ENCODE measurements at places on chromosomes 4 and X.

- DNase-seq: no peak
Observed at GRCh38 chr4:105644257-105644656, 64.2 kb downstream of the INTS12 start.

DNA sequence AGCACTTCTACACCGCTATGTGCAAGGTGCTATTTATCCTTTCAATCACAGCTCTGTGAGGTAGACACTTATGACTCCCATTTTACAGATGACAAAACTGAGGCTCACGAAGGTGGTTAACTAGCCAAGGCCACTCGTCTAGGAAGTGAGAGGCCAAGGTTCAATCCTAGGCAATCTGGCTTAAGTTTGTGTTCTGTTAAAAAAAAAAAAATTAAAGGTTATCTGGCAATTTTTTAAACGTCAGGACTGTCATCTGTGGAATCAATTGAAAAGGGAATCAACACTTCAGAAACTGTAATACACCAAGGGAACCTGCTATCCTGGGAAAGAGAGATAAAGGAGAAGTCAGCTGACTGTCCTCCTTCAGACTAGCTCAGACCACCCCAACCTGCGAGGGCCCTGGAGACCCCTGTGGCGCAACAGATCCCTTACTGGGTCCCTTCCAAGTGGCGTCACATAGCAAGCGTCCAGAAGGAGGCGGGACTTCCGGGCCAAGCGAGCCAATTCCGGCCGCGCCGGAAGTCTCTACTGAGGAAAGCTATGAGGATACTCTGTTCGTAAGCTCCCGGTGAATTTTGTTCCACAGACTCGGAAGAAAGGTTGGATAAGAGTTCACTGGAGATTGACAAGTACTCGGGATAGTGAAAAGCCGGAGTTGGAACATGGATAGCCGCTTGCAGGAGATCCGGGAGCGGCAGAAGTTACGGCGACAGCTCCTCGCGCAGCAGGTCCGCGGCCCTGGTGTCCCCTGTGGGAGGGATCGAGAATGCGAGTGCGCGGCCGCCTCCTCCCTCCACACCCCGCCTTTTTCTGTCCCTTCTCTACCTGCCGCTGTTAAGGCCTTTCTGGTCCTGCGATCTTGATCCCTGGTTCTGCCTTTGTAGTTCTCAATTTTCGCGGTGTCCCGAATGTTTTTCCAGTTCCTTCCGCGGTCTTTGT is at the start of gene METTL14:
TSS of gene METTL14 (plus strand) at position 520 of the 939 bp plus-strand sequence. CDS start at position 663, 143 bp downstream.
- peak; percentile 79 for DNase-seq

- no peak for DNase-seq
Observed at GRCh38 chr4:84681486-84682274, 98.8 kb downstream of the CDS1 start.

DNA sequence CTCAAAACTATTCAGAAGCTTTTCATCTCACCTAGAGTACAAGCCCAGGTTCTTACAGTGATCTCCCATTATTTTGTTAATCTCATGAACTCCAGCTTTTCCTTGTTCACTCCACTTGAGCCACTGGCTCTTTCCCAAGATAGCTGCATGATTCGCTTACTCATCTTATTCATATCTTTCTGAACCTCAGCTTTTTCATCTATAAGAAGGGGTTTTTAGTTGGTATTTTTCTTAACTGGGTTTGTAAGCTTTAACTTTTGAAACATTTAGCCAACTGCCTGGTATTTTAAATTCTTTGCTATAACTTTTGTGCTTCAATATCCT is 24.0 kb downstream of the GIMD1 start:
- DNase-seq: no peak

DNA sequence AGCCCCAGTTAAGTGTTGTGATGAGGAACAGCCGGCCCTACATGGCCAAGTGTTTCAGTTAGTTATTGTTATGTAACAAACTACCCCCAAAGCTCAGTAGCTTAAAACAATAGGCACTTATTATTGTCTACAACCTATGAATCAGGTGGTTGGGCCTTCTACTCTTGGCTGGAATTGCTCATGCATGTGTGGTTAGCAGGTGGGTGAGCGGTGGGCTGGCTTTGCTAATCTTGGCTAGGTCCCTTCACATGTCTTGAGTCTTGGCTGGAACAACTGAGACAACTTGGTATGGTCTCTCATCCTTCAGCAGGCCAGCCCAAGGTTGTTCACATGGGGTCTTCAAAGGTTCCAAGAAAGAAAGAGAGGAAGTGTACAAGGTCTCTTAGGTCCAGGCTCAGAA is 54.5 kb upstream of the CHRNA9 start:
- no peak for DNase-seq

All from central memory CD4-positive, alpha-beta T cell (primary cell).